Osteoblast (primary cell): ENCODE measurements at places on chromosomes 6 and 20. TPM values are rescaled to one million over a fixed set of nuclear protein-coding genes. Genes with fewer than 3 reads are reported as not detected.
A peak's percentile ranks its signal among the peaks of the same experiment; 100 is the strongest.

DNA sequence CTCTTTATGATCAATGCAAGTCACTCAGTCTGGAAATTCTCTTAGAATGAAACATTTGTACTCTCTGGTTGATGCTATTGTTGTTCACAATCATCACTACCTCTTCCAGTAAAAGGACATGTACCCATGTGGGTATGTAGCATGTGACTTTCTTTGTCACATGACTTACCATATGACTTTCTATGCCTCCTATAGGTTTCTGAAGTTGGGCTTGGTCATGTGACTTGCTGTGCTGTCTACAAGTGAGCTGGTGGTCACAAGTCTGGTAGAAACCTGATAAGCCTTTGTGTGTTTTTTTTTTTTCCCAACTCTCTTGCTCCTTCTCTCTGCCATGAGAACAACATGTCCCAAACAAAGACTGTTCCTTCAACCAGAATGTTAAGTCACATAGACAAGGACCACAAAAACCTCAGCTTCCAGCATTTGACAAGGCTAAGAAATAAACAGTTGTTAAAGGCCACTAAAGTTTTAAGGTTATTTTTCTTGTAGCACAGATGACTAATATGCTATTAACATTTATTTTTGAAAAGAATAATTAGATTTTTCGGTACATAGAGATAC lies 379.2 kb upstream of the SLC35B3 start:
- no peak for DNase-seq

DNA sequence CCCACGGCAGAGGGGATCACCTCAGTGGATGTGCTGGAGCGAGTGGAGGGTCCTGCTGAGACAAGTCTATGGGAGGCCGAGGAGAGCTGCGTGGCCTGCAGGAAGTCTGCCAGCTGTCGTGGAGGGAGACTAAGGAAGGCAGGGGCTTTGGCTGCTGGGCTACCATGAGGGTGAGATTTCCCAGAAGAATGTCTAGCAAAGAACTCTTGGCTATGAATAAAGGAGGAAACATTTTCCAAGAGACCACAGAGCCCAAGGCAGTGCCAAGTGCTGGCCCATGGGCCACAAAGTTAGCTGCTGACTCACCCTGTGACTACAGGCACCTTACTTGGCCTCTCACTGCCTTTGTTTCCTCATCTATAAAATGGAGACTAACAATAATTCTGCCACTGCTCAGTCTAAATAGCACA lies 73.4 kb downstream of the PRDM1 start:
- DNase-seq, result peak; percentile 92

GRCh38 chr6:110714143-110714542 lies 101.1 kb downstream of the CDK19 start:
- no peak for DNase-seq

DNA sequence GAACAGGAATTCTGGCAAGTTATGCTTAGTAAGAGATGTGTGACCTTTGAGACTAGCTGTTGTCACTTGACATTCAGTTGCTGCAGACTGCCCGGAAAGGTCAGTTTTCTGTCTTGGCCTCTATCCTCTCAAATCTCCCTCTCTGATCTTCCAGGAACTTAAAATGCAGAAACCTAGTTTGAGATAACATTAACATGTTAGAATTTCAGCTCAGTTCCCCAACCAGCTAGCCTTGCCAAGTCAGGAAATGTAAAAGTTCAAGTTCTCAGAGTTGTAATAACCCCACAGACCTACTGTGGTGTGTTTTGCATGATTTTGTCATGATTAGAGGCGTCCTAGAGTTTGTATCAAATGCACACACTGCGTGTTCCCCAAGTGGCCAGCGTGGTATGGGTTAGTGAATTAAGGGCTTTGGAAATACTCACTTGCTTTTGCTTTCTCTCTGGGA lies 46.6 kb downstream of the DUSP22 start:
- DNase-seq, result no peak

- DNase-seq, result no peak
These were observed 39.7 kb downstream of the TGM2 start for GRCh38 chr20:38125157-38126056.

The HRH3 gene
- not detected in 2 replicates for total RNA-seq

- DNase-seq, result peak; percentile 77
These were observed 30.5 kb downstream of the SPDEF start for GRCh38 chr6:34525431-34526175.

- no peak for DNase-seq
These were observed 127.0 kb upstream of the EDN1 start for GRCh38 chr6:12163149-12163548.

The TLDC2 gene
- total RNA-seq, result not detected in 2 replicates

The ZC2HC1B gene
- total RNA-seq, result not detected in 2 replicates

- DNase-seq, result peak; percentile 83
These were observed 3.3 kb downstream of the APCDD1L start for GRCh38 chr20:58511861-58512260.

The ANKRD66 gene
- total RNA-seq, result not detected in 2 replicates

- DNase-seq, result peak; percentile 59
These were observed 213.9 kb upstream of the CNR1 start for GRCh38 chr6:88380083-88380482.

The NKAIN2 gene
- total RNA-seq, result under 0.01 TPM in 2 replicates

GRCh38 chr6:169972101-169972651 lies 220.8 kb downstream of the ERMARD start:
- peak; percentile 38 for DNase-seq

GRCh38 chr6:157486572-157486971 lies 105.6 kb downstream of the ZDHHC14 start:
- DNase-seq, result peak; percentile 52

DNA sequence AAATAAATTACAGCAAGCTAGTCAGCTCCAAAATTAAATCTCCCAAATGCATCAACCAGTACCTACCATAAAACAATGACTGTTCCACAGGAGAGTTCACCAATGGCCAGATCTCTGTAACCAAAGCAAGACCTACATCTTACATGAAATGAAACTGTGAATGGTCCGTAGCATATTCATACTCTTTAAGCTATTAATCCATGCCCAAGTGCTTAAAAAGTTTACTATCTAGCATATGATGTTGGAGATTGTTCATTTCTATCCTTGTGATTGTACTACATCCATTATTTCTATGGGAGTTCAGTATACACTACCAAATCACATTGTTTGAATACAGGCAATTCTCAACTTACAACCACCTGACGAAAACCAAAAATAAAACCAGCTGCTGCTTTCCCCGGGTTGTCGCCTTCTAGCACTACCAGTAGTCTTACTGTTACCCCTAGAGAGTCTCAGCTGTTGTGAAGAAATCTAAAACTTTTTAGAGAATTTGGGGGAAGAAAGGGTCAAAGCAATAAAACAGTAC lies 38.0 kb downstream of the HIVEP2 start:
- no peak for DNase-seq

DNA sequence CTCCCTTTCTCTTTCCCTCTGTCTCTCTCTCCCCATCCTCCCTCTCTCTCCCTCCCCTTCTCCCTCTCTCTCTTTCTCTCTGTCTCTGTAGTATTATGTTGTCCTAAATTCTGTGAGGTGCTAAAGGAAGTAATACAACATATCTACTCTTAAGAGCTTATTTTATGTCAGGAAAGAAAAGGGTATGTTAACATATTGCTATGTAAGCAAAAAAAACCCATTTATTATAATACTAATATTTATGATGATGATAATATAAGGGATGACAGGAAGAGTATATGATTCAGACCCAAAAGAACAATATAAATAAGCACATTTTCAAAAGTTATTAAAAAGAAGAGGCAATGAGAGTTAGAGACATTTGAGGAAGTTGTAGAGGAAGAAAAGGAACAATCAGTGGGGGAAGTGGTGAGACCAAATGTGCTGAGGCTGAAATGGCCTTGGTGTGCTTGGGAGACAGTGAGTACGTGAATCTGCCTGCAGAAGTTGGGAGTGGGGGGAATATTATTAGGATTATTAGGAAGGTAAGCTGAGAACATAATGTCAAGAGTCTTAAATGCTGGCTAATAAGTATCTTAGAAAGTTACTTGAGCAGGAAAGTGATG lies 303.6 kb upstream of the FERMT1 start:
- DNase-seq, result no peak

The MLN gene
- not detected in 2 replicates for total RNA-seq

DNA sequence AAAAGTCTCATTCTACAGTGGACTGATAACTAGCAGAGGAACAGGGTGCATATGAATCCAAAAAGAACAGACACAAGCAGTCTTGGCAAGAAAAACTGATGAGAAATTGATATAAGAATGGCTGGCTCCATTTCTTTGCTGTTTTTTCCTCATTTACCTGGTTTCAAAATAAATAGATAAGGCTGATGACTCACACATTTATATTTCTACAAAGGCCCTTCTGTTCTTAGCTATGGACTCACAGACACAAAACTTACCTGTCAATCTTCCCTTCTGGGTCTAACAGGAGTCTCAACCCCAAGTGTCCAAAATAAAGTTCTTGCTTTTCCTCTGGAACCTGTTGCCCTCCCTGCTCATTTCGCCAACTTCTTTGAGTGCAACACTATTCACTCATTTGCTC lies 941 bp downstream of the SLC17A4 start:
- DNase-seq, result no peak

DNA sequence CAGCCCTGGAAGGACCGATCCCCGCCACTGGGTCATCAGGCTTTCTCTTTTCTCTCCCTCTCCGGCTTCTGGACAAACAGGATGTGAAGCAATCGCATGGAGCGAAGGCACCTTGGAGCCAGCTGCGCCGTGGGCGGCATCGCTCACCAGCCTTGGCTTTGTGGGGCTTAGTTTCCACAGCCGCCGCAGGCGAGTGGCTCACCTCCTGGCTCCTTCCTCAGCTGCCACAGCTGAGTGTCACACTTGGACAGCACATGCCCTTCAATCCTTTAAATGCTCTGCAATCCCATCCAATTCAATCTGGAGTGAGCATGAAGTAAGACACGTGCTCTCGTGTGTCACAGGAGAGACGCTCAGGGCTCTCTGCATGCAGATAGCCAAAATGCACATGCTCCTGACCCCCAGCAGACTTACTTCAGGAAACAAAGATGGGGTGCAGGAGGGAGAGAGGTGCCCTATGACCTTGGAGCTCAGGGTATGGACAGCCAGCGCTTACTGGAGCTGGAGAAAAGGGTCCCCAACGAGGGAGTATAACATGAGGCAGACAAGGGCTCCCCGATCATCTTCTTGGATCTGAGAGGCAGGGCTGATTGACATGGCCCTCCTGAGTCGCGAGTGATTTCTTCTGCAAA lies 70.9 kb downstream of the BMP7 start:
- no peak for DNase-seq

The CEP162 gene
- 17.0 and 17.4 TPM in 2 replicates for total RNA-seq

GRCh38 chr6:144331491-144331969 lies 46.4 kb downstream of the UTRN start:
- peak; percentile 75 for DNase-seq

The TAP1 gene
- total RNA-seq, result 42.3 and 43.6 TPM in 2 replicates

GRCh38 chr6:165047952-165048351 lies 261.5 kb downstream of the C6orf118 start:
- DNase-seq, result no peak

- no peak for DNase-seq
These were observed 6.7 kb downstream of the FLOT1 start for GRCh38 chr6:30735668-30736314.

The CDH4 gene
- total RNA-seq, result 1.1 and 1.8 TPM in 2 replicates

DNA sequence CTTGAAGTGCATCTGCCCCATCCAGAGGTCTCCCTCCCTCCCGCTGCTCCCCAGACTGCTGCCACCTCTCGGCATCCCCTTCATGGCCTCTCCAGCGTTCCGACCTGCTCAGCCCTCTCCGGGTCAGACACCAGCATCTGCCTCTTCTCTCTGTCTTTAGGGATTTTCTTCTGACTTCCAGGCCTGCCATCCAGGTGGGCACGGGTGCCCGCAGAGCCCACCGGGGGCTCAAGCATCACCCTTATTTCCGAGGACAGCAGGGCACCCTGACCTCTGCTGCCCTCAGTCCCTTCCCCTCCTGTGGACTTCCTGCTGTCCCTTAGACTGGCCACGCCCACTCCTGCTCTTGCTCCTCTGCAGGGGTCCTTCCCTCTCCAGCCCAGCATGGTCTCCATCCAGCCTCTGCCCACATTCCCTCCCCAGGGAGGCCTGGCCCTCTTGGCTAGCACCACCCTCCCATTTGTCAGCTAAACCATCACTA lies 3.3 kb downstream of the NPEPL1 start:
- DNase-seq, result no peak

DNA sequence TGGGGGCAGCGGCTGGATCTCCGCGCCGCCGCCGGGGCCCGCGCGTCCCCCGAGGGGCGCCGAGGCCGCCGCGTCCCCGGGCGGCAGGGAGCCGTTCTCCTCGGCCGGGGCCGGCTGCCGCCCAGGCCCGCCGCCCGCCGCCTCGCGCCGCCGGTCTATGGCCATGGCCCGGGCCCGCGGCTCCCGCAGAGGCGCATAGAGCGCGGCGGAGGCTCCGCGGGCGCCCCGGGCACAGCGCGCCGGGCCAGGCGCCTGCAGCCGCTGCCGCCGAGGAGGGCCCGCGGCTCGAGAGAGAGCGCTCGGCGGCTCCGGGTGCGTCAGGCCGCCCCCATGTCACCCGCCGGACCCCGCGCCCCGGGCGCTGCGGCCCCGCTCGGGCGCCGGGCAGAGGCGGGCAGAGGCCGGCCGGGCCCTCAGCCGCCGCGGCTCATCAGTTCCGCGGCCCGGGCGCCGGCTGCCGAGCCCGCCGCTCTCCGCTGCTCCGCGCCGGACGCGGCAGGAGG lies 404 bp downstream of the SLC22A23 start:
- peak; percentile 94 for DNase-seq

The RPL10A gene
- total RNA-seq, result 1,373 and 1,488 TPM in 2 replicates

The CDSN gene
- not detected in 2 replicates for total RNA-seq

DNA sequence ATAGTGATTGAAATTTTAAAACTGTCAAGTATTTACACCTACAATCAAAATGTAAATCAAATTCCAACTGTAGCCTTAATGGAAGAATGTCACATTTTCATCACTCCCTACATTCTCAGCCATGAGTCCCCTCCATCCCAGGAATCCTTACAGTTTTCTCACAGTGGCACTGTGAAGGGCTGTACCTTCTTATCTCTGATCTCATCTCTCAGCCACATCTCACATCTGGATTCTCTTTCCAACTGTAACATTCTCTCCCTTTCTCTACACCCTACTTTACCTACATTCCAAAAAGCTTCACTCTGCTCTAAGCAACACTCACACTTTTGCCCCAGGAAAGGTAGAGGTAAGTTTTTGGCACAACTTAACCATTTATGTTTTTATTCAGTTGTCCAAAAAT lies 8.9 kb upstream of the MARCKS start:
- DNase-seq, result no peak

GRCh38 chr20:13322198-13322597 lies 101.1 kb downstream of the ISM1 start:
- DNase-seq, result no peak

- peak; percentile 50 for DNase-seq
These were observed 85.1 kb downstream of the GJA1 start for GRCh38 chr6:121520337-121521163.

DNA sequence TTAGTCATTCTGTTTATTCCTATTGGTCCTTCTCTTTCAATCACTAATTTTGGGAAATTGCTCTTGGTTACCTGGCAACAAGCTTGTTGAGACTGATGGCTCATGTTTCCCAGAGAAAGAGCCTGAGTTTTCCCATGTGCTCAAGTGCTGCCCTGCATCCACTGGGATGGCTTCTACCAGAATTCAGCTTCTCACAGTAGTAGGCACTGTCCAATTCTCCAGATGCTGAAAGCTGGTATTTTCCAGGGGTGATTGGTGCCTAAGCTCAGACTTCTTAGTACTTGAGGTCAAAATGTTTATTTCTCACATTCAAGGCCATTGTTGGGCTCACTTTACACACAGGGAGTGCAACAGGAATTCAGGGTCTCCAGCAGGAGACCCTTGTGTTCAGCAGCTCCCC lies 29.1 kb upstream of the SLC2A12 start:
- no peak for DNase-seq

The SLC22A23 gene
- 16.2 and 18.1 TPM in 2 replicates for total RNA-seq

The PBOV1 gene
- total RNA-seq, result not detected in 2 replicates

The SLC24A3 gene
- 0.29 and 1.1 TPM in 2 replicates for total RNA-seq

- DNase-seq, result peak; percentile 96
These were observed at the start of gene SLC23A2 for GRCh38 chr20:5001174-5002076. SLC23A2 (minus strand) TSS chr20:5001510; CDS start chr20:4932562, 68,948 bp downstream.
